Smooth muscle cell of trachea (primary cell): ENCODE measurements at places on chromosomes 5 and 9. TPM values are rescaled to one million over a fixed set of nuclear protein-coding genes. Genes with fewer than 3 reads are reported as not detected.

Gene ARHGEF37
- total RNA-seq: 2.2 and 3.8 TPM in 2 replicates

Gene HARS1
- total RNA-seq: 70.6 and 73.6 TPM in 2 replicates

Gene HK3
- not detected in 2 replicates for total RNA-seq

Gene DIPK1B
- total RNA-seq: 0.58 and 2.2 TPM in 2 replicates

Gene PAPPA
- total RNA-seq: 8.7 and 62.7 TPM in 2 replicates

Gene THBS4
- total RNA-seq: 0.87 and 11.9 TPM in 2 replicates

Gene RGS7BP
- total RNA-seq: not detected in 2 replicates

Gene PROB1
- 1.2 and 2.6 TPM in 2 replicates for total RNA-seq

Gene EDIL3
- 23.9 and 40.4 TPM in 2 replicates for total RNA-seq

Gene MLANA
- total RNA-seq: not detected in 2 replicates

Gene ENTREP1
- total RNA-seq: under 0.01 TPM in 1 of 2 replicates, not detected in the other

Gene TRPM6
- total RNA-seq: under 0.01 TPM in 2 replicates

Gene SPATA31D4
- total RNA-seq: not detected in 2 replicates

Gene SH3RF2
- 1.0 and 1.2 TPM in 2 replicates for total RNA-seq

Gene OBP2B
- total RNA-seq: not detected in 2 replicates

Gene PTPN3
- under 0.01 and 0.17 TPM in 2 replicates for total RNA-seq

Gene CCDC171
- 2.8 and 6.8 TPM in 2 replicates for total RNA-seq

Gene BNC2
- 36.1 and 52.5 TPM in 2 replicates for total RNA-seq
